T-helper 1 cell (primary cell): ENCODE measurements at places on chromosomes 1 and 21.

DNA sequence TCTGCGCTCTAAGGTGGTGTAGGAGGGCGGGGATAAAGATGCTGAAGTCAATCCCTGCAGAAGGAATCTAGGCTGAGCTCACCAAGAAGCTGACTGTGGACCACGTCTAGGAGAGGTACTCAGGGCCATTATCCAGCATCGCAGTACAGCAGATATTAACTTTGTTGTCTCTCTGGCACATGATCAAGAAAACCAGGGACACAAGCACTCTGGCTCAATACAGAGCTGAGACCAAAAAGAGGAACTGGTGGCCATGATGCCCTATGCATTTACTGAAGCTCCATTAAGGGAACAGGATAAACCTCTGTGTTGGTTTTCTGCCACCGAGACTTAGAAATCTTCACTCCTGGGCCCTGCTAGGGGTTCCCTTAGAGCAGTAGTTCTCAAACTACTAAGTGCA is 38.0 kb upstream of the ANGPTL7 start:
- no peak for DNase-seq

DNA sequence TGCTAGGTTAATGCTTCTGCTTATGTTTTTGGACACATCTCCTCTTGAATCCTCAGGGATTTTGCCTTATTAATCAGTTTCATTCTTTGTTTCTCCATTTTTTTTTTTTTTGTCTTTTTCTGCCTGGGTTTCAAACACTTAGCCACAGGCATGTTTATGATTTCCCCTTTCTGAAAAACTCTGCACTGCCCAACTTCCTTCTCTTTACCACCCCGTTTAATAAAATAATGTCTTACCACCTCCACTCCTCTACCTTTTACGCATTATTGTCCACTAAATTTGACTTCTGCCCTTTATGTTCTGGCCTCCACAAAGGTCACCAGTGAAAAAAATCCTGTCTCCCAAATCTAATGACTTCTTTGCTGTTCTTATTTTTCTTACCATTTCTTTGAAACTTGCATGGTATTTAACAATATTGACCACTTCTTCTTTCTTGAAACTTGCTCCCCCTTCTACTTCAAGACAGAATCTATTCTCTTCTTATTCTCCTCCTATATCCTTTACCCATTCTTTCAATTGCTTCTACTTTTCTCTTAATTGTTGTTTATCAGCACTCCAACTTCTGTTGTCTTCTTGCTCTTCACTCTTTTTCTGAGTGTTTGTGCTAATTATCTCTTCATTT is 150.3 kb downstream of the TNFSF18 start:
- DNase-seq: no peak

GRCh38 chr1:10592373-10592772 is 117.6 kb downstream of the PEX14 start:
- no peak for DNase-seq

DNA sequence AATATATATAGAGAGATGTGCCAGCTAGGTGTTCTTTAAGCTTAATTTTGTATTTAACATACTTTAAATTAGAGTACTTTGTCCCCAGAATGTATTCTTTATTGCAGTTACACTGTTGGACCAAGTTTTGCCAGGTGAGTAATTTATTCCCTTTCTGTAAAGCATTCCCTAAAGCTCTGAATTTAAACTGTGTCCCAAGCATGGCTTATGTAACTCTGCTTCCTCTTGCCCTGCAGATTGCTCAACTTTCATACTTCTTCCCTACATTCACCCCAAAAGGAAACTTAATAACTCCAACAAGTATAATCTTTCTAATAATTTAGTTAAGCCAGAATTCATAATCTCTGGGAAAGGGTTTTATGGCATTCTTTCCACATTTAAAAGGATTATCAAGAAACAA is 5.6 kb downstream of the LYPLAL1 start:
- DNase-seq: no peak

DNA sequence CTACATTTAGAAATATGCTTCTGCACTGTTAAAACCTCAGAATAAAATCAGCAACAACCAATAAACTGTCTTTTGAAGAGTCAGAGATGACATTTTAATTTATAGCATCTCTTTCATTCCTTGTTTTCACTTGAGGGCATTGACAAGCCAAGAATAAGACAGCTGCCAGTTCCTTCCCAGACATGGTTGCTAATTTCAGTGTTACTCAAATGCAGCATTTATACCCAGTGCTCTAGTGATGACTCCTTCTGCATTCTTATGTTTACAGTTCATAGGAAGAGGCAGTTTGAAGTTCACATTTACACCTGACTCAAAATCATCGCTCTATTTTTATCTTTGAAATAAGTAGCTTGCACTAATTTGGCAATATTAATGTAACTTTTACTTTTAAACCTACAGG is 44.9 kb downstream of the PLA2G4A start:
- no peak for DNase-seq

DNA sequence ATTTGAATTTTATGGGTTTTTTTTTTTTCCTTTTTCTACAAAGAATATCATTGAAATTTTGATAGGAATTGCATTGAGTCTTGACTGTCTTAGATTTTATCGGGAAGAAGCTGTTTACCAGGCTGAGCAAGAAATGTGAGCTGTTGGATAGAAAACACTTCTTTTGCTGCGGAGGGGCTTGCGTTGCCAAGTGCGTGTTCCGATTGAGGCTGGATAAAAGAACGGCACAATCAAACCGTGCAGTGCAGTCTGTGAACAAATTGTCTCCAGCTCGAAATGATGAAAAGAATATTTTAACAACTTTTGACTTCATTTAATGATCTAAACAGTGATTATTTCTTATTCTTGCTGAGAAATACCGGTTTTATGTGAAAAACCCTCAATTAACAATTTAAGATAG is 149.4 kb downstream of the RYR2 start:
- DNase-seq: no peak

GRCh38 chr1:178461104-178461503 is 35.7 kb downstream of the CLEC20A start:
- DNase-seq: no peak

GRCh38 chr1:89910780-89911179 is 84.1 kb upstream of the ZNF326 start:
- no peak for DNase-seq
